ENCODE measurements at places on chromosomes 3 and 15.

DNA sequence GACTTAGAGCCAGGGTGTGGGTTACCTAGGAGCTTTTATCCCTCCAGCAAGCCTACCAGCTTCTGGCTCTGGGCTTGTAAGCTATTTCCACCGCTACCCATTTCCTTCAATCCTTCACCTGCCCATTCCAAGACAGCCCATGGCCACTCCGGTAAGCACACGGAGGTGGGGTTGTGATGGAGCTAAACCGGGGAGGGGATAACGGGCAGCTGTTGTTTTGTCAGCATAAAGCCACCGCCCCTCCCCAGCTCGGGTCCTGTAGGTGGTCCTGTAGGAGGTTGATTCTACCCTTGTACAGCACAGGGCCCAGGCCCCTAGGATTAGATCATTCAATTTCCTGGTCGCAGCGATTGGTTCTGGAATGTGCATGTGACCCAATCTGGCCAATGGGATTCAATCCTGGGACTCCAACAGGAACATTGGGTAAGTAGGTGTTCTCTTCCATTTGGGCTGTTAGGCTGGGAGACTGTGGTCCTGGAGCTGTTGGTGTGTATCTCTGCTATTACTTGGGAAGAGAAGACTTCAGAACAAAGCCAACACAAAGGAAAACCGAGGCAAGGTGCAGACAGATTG lies 150.6 kb downstream of the RAB11A start:
- DNase-seq, result no peak

- no peak for DNase-seq
Measured at GRCh38 chr3:46655271-46655670, 38.2 kb downstream of the ALS2CL start.

- DNase-seq, result no peak
Measured at GRCh38 chr15:78205856-78206255, 28.5 kb downstream of the ACSBG1 start.

DNA sequence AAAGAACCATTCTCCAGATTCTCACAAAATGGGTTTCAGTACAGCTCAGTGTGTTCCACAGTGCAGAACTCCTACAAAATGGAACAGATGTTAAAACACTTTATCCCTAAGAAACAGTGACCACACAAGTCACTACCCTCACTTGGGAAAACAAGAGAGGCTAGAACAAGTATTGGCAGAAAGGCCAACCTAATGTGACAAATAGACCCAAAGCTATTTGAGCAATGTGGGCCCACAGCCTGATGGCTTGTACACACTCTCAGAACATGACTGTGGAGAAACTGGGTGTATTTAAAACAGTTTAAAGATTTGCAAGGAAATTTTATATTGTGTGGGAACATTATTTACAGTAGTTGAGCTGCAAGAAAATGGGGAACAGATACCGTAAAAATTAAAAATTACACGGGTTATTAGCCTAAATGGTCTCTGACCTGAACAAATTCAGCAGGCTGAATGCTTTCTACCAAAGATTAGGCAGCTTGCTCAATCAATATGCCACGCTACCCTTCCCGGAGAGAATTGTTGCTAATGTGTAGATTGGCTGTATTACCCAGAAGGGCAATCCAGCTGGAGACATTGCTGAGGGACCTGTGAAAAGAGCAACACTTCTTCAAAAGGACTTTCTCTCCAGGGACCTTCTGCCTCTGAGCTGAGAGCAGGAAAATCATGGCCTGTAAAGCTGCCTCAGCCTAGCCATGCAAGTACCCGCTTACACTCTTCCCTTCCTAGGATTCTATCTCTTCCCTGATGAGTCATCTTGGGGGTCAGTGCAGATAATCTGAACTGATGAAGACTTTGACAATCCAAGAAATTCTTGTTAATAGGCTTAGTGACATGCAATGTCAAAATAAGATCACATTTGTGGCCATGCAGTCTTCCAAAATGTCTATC lies 97.1 kb downstream of the STRIT1 start:
- no peak for DNase-seq

- DNase-seq, result peak; percentile 18
Measured at GRCh38 chr3:13479332-13479581, 849 bp upstream of the HDAC11 start.

GRCh38 chr3:57555306-57555705 lies 768 bp upstream of the PDE12 start:
- DNase-seq, result no peak

DNA sequence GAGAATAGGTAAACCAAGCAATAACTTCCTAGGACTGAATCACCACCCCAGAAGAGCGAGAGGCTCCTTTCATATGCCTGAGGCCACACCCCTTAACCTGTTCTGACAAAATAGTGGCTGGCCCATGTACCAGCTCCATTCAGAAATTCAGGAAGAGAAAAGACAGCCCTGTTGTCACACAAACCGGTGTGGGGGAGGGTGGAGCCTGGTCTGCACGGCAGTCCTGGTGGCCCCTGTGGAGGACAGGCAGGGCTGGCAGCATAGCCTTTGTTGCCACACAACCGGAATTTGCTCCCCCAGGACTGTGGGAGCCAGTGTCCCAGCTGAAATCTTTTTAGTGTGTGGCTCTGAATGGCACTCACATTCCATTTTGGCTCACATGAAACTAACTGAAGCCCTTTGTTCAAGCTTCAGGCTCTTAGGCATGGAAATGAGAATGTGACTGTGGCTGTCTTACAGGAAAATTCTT lies 23.8 kb downstream of the RLBP1 start:
- no peak for DNase-seq

DNA sequence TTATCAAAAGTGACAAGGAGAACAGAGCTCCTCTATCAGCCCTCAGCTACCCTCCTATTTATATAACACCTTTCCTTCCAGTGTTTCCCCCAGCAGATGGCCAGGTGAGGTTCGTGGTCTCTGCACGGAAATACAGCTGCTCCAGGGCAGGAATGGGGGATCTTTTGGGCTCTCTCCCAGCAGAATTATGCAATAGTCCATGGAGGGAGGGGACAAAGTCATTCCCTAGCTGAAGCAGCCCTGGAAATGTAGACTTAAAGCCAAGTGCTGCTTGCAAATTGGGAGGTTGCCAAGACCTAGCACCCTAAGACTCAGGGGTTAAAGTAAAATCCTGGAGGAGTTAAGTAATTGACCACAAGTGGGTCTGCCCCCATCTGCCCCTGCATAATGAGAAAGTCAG lies 256.3 kb downstream of the LRTM1 start:
- no peak for DNase-seq

GRCh38 chr3:69032737-69033136 lies 19.3 kb upstream of the EOGT start:
- DNase-seq, result no peak

- peak; percentile 20 for DNase-seq
Measured at GRCh38 chr3:151871639-151872468, 1.6 kb upstream of the SUCNR1 start.

DNA sequence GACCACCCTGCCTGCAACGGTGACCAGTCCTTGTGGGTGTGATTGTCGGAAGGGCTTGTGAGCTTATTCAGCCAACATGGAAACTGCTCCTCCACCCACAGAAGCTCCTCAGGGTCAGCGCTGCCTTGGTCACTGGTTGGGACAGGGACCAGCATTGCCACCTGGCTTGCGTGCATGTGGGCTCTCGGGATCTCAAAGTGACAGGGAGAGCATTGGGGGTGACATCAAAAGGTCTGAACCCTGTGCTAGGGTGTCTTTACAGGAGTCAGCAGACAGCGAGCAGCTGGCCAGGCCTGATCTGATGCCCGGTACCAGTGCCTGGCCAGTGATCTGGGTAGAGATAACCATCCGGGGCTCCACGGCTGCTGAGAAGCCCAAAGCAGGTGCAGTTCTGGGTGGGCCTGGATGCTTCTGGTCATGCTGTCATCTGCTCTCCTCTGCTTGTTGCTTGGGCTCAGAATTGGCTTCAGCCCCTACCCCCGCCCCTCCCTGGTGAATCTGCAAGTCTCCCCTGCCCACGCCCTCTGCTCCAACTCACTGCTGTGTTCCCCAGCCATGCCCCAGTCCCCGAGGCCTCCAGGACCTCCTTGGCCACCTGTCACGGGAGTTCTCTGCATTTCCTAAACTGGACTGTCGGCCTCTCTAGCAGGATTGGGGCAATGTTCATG lies 134.8 kb downstream of the NSMCE3 start:
- DNase-seq, result no peak

DNA sequence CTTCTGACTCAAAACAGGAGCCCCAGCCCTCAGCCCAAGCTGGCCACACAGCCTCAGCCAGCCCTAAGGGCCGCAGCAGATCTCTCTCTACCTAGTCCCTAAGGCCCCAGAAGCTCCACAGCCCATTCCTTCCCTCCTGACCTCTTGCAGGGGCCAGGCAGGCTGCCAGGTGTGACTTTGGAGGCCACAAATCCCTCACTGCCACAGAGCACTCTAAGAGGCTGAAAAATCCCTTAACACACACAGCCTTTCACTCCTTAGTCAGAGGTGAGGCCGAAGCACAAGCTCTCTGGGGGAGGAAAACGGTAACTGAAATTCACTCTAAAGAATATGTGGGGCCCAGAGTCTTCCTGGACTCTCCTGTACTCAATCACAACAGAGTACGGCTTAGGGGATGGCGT lies 23.3 kb downstream of the LRRC2 start:
- no peak for DNase-seq

- no peak for DNase-seq
Measured at GRCh38 chr3:113174801-113175485, 36.4 kb upstream of the BOC start.

DNA sequence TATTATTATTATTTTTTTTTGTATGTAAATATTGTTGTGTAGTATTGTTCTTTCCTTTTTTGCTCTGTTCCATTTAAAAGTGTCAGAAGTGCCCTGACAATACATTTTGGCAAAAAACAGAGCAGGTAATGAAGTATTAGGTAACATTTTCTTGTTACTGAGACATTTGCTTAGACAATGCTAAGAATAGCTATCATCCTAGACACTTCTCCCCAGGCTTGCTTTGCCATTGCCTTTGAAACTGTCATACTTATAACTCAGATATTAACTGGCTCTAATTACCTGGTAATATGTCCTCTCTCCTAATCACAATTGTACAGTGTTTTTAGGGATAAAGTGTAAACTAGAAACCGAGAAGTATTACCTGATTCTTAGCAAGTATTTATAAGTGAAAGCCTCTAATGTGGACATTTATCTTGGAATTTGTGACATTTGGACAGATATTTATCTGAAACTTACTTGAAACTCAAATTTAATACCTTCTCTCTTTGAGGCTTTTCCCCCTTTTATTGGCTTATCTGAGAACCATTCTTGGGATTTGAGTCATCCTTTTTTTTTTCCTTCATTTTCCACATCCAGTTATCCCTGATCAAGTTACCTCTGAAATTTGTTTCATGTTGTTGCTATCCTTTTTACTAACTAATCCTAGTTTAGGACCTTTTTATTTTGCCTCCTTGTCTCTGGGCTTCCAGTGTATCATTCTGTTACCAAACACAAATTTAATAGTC lies 13.1 kb downstream of the ARIH1 start:
- DNase-seq, result peak; percentile 52

- peak; percentile 50 for DNase-seq
Measured at GRCh38 chr3:55873523-55874254, 386.6 kb upstream of the WNT5A start.

DNA sequence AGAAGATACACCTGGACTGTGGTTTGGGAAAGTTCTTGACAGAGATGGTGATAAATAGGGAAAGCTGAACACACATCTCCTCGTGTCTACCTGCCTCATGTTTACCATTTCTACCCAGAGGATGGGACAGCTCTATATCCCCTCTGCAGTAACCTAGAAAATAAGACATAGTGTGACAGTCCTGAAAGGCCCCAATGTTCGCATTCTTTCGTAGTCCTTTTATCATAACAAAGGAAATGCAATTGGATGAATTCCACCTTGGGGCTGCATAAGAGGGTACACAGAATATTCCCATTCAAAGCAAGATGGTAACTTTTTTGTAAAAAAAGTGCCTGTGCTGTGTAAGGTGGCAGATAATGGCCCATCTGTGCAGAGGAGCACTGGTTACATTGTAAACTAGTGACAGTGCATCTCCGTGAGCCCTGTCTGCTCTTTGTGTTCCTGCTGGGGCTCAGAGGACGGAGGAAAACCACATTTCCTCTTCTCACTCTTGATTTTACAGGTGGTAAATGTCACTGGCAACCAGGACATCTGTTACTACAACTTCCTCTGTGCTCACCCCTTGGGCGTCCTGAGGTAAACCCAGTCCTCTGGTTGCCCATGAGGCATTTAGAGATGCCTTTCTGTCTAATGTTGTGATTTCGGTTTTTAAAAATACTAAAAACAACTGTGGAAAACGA lies 74.3 kb downstream of the SIDT1 start:
- DNase-seq, result no peak

Measured in ELR (cell line).